ENCODE measurements at places on chromosomes 6 and 20. TPM values are rescaled to one million over a fixed set of nuclear protein-coding genes. Genes with fewer than 3 reads are reported as not detected.

DNA sequence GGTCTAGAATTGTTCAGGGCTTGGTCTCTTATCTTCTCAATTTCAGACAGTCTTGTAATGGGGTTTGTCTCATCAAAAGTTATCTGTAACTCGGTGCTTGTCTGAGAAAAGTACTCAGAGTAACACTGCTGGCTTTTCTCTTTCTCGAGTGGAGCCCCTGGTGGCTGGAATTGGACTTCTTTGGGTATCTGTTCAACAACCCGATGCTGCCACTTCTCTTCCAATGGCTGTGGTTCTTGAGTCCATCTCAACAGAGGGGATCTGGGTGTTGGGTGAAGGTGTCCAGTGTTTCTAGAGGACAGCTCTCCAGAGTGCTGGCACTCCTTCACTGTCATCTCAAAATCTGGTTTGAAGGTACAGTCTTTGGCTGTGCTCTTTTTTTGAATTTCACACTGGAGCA is 24.6 kb downstream of the DST start:
- H3K27me3 ChIP-seq, result no peaks in the 10 kb centered on the region
- no peak overlapping the region for H3K27ac ChIP-seq
- no peaks in the 10 kb centered on the region for H3K4me1 ChIP-seq

- H3K36me3 ChIP-seq, result no peaks in the 10 kb centered on the region
- H3K4me3 ChIP-seq, result peak overlapping the region; percentile 86
- peak overlapping the region; percentile 56 for H3K27ac ChIP-seq
- H3K27me3 ChIP-seq, result no peaks in the 10 kb centered on the region
- no peak for DNase-seq
These were observed 753 bp upstream of the PERP start for GRCh38 chr6:138107752-138108592.

DNA sequence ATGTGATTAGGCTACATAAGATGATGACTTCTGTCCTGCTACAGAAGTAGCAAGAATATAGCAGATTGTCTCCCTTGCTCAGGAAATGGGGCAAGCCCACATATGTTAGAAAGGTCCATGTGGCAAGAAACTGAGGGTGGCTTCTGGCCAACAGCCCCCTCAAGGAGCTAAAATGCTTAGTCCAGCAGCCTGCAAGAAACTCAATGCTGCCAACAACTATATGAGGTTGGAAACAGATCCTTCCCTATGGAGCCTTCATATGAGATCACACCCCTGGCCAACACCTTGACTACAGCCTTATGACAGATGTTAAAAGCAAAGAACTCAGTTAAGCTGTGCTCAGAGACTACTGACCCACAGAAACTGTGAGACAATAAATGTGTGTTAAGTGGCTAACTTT is 22.1 kb downstream of the PTPRT start:
- H3K36me3 ChIP-seq, result no peaks in the 10 kb centered on the region
- no peak for DNase-seq
- no peak overlapping the region for H3K4me3 ChIP-seq

- no peaks in the 10 kb centered on the region for H3K27me3 ChIP-seq
- no peaks in the 10 kb centered on the region for H3K36me3 ChIP-seq
- no peak overlapping the region for H3K4me3 ChIP-seq
- H3K4me1 ChIP-seq, result peaks cover 9% of the 10 kb centered on the region
- DNase-seq, result no peak
These were observed 139.3 kb upstream of the PHACTR1 start for GRCh38 chr6:12577124-12577850.

GRCh38 chr6:108156180-108156937 is 9.5 kb upstream of the NR2E1 start:
- no peak overlapping the region for H3K27ac ChIP-seq
- H3K27me3 ChIP-seq, result peaks cover 18% of the 10 kb centered on the region
- DNase-seq, result no peak
- no peak overlapping the region for H3K4me3 ChIP-seq
- H3K36me3 ChIP-seq, result no peaks in the 10 kb centered on the region
- peaks cover 6% of the 10 kb centered on the region for H3K4me1 ChIP-seq

GRCh38 chr6:5159162-5159561 is 74.0 kb downstream of the PPP1R3G start:
- H3K27ac ChIP-seq, result no peak overlapping the region
- no peak for DNase-seq
- no peaks in the 10 kb centered on the region for H3K27me3 ChIP-seq
- no peaks in the 10 kb centered on the region for H3K36me3 ChIP-seq
- no peaks in the 10 kb centered on the region for H3K4me1 ChIP-seq

- peak overlapping the region; percentile 4 for H3K4me3 ChIP-seq
- no peak for DNase-seq
- H3K27ac ChIP-seq, result peak overlapping the region; percentile 5
- no peaks in the 10 kb centered on the region for H3K27me3 ChIP-seq
These were observed 41.3 kb upstream of the ZMYND8 start for GRCh38 chr20:47397652-47398301.

- DNase-seq, result no peak
- no peaks in the 10 kb centered on the region for H3K27me3 ChIP-seq
- no peak overlapping the region for H3K4me3 ChIP-seq
- peaks cover 22% of the 10 kb centered on the region for H3K4me1 ChIP-seq
These were observed 75.1 kb downstream of the CNBD2 start for GRCh38 chr20:36043441-36043840.

DNA sequence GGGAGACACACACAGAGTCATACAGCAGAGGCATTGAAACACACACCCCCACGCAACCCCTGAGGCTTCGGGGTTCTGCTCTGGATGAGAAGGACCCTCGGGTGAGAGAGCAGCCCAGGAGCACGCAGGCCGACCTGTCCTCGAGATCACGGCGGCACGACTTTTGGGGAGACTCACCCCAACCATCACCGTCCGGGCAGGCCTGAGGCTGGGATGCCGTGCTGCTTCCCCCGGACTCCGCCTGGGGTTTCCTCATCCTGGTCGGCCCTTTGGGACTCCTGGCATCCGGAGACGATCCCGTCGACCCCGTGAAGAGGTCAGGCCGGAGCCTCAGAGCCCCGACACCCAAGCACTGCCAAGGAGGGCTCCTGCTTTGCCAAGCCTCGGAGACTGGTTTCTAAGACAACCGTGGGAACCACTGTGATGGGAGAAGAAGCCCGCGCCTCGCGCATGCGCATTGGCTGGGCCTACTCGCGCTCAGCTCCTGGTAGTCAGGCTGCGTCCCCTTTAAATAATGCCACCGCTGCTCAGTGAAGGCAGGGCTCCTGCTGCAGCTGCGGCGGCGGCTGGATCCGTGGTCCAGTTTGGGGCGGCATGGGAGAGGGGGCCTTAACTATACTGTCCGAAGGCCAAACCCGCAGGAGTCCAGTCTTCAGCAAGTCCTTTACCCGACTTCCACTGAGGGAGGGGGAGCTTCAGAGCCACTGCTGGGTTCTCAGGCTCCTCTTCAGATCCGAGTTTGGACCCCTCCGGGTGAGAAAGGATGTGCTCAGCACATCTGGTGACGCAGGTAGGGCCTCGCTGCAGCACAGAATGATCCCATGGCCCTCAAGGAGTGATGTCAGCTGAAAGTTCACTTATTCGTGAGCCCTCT is 171.4 kb upstream of the ZNF337 start:
- peak overlapping the region; percentile 68 for H3K4me3 ChIP-seq
- no peaks in the 10 kb centered on the region for H3K36me3 ChIP-seq
- no peak for DNase-seq
- no peaks in the 10 kb centered on the region for H3K27me3 ChIP-seq
- H3K4me1 ChIP-seq, result peaks cover 11% of the 10 kb centered on the region

DNA sequence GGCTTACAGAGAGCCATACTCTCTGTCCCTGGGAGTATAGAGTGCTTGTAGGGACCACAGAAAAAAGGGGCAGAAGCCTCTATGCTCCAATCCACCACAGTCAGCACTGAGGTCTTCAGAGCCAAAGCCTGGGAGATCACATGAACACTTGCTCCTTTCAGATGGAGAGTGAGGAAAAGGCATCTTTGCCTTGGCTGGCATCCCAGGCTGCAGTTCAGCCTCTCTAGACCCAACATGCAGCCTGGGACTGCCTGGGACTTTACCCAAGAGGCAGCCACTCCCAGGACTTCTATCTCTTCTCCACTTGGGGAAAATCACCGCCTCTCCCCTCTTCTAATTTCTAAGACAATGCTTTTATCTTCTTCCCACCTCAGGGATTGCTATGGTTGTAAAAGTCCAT is 46.5 kb upstream of the MYLIP start:
- H3K27me3 ChIP-seq, result no peaks in the 10 kb centered on the region
- no peaks in the 10 kb centered on the region for H3K4me1 ChIP-seq
- H3K36me3 ChIP-seq, result no peaks in the 10 kb centered on the region
- no peak overlapping the region for H3K4me3 ChIP-seq

The LRRC1 gene
- total RNA-seq, result 22.8 TPM

The DNMT3B gene
- total RNA-seq, result 1.3 TPM

The ECHDC1 gene
- total RNA-seq, result 52.9 TPM

The CST5 gene
- not detected for total RNA-seq

The VWA7 gene
- total RNA-seq, result 0.68 TPM

The MATN4 gene
- total RNA-seq, result not detected

The NTSR1 gene
- not detected for total RNA-seq

Data from thoracic aorta (tissue), 2 donors.